ENCODE measurements at places on chromosomes 16 and 17.
A peak's percentile ranks its signal among the peaks of the same experiment; 100 is the strongest.

- DNase-seq = no peak
Observed at GRCh38 chr17:39143552-39144093, 7.8 kb downstream of the PLXDC1 start.

DNA sequence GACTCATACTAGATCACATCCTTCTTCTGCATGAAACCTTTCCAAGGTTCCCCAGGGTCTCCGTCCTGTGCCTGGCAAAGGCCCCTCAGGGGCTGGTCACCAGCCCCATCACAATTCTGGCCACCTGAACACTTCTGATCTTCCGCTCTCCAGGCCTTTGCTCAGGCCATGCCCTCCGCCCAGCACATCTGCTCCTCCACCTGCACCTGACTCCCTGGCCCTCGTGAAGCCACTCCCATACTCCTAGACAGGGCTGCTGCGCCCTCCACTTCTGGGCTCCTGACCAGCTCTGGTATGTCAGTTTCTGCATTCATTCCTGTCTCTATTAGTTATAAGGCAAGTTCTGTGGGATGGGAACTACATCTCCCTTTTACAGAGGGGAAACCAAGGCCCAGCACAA, 1.9 kb upstream of the MYL11 start:
- no peak for DNase-seq

GRCh38 chr17:73198201-73198929, 5.5 kb downstream of the COG1 start:
- no peak for DNase-seq

DNA sequence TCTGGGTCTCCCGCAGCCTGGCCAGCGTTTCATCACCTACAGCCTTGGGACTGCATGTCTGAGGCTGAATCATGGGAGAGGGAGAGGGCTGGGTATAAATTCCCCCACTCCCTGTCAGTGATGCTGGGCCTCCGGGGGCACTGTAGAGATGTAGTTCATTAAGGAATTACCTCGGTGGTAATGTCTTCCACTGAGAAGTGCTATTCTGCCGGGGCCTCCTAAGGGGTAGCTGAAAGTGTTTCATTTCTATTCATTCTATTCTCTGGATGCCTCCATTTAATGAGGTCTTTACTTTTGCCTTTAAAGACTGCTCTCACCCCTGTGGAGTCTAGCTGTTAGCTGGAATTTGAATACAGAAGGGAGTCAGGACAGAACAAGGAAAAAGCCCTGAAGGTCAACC, 116.4 kb upstream of the HS3ST4 start:
- peak; percentile 31 for DNase-seq

DNA sequence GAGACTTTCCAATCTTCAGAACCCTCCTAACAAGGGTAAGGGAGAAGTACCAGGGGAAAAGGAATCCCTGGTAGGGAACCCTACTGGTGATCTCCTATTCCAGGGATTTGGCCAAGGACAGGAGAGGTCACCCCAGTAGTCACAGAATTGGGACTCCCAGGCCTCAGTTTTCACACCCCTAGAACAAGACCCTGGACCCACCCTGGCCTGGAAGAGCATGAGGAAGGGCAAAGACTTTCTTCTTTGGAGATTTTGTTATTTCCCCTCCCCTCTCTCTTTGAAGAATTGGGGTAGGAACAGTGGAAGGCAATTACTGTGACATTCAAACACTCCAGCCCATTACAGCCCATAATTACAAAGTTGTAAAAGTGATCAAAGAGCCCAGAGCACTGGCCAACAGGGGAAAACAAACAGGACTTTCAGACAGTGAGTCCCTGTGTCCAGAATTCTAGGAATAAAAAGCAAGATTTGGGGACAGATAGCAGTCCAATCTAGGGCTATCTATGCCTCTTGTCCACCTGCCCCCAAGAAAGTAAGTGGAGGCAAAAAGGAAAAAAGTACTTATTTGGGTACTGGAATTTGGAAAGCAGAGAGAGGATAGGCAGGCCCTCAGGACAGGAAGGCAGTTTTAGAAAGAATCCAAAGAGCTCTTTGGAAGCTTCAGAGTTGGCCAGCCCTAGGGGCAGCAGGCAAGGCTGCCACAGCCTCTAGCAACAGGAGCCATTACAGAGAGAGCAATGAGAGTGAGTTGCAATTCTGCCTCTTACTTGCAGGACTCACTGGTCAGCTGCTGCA, 13.4 kb upstream of the SUPT4H1 start:
- DNase-seq = no peak

DNA sequence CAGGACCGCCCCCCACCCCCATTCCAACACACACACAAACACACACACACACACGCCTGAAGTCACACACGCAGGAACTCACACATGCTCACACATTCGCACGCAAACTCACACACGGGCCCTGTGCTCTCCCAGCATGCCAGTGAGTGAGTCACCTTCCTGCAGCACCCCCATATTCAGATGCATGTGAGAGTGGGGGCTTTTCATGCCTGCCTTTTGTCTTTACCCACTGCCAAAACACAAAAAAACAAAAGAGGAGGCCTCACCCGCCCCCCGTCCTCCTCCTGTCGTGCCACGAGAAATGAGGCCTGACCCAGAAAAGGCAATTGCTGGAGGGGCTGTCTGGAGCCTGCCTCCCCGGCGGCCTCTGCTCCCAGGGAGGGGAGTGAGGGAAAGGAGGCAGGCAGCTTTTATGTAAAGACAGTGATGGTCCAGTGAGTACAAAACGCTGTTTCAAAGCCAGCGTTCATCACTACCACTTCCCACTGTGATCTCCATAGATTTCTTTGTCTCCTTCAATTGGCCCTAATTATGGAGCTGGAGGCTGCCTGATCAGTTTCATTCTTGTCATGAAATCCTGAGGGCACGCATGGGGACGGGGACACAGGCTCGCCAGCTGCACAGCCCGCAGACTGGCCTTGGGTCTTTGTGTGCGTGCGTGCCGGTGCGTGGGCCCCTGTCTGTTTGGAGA, 29.5 kb upstream of the GSE1 start:
- no peak for DNase-seq

DNA sequence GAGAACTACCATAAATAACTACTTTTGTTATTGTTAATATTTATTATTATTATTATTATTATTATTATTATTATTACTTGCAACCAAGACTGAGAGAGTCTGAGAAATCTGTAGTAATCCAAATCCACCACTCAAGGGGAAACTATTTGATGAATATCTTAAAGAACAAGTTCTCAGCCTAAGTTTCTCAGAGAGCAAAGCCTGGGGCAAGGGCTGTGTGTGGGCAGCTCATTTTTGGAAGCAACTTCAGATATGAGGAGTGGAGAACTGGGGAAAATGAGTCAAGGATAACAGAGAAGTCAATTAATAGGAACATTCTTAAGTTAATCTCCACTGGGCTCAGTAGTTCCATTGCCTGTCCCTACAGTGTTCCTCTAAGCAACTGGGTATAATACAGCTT, 57.1 kb upstream of the KCNJ16 start:
- DNase-seq = no peak

DNA sequence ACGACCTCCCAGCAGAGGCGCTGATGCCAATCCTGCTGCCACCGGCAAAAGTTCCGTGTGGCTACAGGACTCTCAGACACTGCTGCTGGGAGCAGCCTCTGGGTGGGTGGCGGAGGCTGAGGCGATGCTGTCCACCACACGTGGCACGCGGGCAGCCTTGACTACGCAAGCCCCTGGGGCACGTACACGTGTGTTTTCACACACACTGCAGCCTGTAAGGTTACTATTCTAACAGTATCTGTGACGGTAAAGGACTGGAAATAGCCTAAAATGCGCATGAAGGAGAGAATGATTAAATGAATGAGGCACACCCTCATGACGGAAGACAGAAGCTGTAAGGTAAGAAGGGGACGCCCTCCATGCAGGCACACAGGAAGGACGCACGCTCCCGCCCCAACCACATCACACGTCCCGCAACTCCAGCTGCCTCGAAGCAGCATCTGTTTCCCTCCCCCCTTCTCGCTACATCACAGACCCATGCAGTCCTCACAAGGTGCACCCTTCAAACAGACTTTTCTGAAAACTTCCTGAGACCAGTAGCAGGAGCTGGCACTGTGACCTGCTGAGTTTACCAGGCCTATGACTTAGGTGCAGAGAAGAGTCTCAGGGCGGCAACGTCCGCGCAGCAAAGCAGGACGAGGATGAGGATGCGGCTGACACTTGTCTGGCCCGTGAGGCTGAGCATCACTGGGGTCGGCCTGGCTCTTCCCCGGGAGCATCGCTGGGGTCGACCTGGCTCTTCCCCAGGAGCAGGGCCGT, 28.7 kb upstream of the FASN start:
- no peak for DNase-seq

DNA sequence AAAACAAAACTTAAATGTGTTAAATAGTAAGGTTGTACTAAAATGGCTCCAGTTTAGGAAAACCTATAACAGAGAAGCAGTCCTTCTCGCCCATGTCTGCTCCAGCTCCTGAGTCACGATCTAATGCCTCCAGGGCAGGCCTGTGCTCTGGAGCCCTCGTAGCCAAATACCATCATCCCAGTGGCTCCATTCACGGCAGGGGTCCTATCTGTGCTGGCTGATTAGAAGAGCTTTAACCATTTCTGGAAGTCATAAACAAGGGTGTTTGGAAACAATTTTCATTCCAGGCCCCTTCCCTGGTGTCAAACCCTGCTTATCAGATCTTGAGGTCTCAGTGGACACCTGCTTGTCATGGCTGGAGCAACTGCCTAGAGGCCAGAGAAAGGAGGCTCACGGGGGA, 336.9 kb downstream of the SOX9 start:
- no peak for DNase-seq

DNA sequence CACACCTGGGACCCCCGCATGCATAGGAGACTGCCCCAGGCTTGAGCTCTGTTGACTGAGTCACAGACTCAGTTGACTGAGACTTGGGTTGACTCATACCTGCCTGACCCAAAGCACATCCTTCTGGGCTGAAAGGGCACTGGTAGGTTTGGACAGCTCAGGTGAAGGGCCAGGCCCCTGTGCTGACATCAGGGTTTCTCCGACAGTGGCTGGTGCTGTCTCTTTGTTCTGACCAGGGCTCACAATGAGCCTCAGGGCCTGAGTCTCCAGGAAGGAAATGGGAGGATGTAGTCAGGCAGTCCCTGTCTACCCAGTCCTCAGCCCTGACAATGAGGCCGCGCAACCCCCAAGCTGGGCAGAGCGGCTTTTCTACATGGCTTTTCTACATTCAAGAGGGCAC, 6.5 kb downstream of the SPNS2 start:
- DNase-seq = no peak

GRCh38 chr16:2979669-2980226, 498 bp downstream of the PKMYT1 start:
- peak; percentile 63 for DNase-seq

GRCh38 chr16:19833581-19833980, 51.1 kb downstream of the GPRC5B start:
- no peak for DNase-seq

DNA sequence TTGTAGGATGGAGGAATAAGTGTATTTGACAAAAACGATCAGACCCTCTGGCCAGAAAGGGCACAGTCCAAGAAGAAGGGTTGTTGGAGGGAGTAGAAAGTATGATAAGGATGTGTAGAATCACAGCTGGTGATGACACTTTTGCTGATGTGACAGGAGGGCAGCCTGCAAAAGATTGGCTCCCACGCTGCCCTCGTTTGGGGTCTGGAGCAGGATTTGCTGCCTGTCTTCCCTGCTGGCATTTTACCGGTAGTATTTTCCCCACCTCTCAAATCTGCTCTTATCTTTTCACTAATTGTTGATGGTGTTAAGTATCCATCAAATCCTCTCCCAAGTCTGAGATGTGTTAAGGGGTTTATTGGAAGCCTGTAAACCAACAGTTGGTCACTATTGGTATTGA, 208.8 kb downstream of the CCDC182 start:
- DNase-seq = no peak

- DNase-seq = no peak
Observed at GRCh38 chr17:50146927-50147665, 3.4 kb downstream of the PPP1R9B start.

GRCh38 chr16:50282010-50282538, 15.7 kb downstream of the ADCY7 start:
- no peak for DNase-seq

- DNase-seq = peak; percentile 97
Observed at GRCh38 chr17:1714427-1714979, 4.3 kb upstream of the TLCD2 start.

GRCh38 chr17:32504166-32504990, 17.6 kb downstream of the CDK5R1 start:
- DNase-seq = no peak

DNA sequence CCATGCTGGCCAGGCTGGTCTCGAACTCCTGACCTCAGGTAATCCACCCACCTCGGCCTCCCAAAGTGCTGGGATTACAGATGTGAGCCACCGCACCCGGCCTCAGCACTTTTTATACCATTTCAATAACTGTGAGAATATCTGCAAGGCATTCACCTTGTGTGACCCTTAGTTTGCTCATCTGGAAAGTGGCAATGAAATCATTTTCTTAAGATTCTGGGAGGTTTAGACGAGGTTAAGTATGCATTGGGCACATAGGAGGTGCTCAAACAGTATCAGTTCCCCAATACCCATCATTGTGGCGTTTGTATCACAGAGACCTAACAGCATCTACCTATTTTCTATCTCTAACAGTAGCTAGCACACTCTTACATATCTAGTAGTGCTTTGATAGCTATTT, 481.9 kb upstream of the ERCC4 start:
- DNase-seq = no peak

DNA sequence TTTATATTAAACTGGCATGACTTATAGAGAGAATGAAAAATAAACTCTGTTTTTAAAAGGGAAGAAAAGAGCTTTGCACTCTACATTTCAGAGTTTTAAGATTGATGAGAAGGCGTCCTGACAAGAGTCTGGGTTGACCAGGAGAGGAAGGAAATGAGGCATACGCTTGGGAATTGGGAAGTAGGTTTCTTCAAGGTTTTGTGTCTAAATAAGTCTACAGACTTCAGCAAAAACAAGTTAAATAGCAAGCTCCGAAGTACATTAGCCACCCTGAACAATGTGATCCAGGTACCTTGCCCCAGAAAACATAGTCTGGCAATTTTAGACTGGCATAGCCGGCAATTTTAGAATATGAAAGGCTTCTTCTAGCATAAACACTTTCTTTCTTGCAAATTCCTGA, 28.5 kb upstream of the CCDC182 start:
- no peak for DNase-seq

DNA sequence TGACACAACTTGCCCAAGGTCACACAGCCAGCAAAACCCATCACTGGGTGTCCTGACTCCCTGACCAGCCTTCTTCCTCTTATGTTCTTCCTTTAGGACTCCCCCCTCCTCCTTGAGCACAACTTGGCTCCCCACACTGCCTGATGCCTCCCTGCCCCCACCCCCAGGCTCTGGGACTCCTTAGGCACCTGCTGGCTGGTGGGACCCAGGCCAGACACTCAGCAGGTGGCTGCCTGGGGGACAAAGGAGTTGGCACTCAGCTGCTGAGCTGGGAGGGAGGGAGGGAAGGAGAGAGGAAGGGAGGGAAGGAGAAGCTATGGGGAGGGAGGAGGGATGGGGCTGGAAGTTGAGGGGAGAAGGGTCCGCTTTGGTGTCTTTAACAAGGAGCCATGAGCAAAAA, 8.0 kb downstream of the SEZ6 start:
- DNase-seq = no peak

All from WTC11 (cell line).